ENCODE measurements at places on chromosomes 13 and 19.

DNA sequence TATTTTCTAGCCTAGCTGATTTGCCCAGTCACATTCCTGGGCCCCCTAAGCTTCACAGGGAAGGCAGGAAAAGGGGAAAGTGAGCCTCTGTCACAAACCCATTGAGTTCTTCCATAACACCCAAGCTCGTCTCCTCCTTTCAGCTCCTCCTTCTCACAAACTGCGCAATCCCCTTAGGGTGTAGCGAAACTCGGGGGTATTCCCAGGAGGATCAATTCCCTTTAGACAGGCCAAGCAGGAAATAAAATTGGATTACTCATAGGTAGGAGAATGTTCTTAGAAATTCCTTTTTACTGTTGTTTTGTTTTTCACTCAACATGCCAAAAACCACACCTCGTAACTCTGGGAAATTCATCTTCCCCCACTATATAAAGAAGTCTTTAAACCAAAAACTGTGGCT, 139.3 kb downstream of the IRS2 start:
- no peak for DNase-seq

DNA sequence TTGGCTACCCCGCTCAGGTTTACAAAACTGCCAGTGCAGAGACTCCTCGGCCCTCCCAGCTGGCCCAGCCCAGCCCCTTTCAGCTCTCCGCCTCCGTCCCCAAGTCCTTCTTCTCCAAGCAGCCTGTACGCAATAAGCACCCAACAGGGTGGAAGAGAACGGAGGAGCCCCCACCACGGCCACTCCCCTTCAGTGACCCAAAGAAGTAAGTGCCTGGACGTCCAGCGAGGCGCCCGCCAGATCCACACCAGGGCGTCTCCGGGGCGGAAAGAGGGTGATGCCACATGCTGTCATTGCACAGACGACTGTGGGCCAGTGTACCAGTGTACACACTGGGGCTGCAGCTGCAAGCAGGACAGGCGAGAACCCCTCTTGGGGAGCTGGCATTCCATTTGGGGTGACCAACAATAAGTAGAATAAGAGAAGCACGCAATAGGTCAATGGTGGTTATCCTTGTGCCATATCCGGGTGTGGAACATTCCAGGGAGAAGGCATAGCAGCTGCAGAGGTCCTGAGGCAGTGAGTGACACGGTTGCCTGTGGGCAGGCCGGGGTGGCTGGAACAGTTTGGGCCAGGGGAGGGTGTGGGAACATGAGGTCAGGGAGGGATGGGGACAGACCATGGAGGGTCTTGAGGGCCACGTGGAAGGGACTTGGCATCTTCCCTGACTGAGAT, 41.3 kb downstream of the DPF1 start:
- no peak for DNase-seq

DNA sequence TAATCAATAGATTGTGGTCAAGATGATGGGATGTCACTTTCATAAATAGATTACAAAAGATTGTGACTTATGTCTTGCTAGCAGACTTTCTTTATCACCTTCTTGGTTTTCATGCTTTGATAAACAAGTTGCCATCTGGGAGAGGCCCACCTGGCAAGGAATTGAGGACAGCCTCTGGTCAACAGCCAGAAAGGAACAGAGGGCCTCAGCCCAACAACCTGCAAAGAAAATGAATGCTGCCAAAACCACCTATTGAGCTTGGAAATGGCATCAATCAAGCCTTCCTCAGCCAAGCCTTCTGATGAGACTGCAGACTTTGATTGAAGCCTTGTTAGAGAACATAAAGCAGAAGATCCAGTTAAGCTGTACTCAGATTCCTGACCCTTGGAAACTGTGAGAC, 288.6 kb downstream of the SPRY2 start:
- DNase-seq, result no peak

DNA sequence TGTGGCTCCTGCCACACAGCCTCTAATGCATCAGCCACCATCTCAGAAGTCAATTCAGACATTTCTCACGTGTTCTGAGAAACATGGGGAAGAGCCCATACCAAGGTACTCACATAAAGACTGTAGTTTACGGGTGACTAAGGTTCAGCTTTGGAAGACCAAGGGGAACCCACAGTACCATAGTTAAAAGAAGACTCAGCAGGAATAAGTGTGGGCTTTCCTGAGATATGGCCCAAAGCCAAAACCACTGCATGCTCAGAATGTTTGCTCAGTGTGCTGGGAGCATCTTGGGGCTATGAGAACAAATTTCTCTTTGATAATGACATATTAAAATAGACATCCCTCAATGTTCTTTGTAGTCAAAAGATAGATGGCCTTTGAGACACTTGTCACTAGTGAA, 283.8 kb downstream of the DCT start:
- DNase-seq, result no peak

DNA sequence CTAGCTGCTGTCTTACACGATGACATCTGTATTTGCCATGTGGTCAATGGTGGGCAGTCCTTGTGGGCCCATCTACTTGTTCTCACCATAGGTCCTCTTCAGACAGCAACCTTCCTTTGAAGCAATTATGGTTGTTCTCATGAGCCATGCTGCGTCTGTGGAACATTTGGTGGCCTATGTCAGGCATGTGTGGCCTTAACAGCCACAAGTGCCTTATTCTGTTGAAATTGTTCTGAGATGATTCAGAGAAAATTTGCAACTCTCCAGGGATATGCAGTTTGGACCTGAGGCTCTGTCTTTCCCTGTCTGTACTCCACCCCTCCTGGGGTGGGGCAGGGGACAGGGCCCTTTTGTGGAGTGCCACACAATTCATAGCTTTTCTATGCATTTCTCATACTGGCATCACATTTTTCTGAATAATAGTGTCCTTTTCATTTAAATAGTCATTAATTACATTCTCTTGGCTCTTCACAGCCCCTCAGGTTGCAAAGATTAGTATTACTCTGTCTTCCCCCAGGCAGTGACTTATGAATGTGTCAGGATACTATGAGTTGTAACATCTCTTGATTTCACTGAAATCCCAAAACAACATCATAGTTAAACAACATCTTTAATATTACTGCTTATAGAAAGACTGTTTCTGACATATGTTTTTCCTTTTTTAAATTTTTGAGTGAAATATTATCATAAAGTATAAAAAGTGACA, 102.1 kb downstream of the ITGBL1 start:
- no peak for DNase-seq

- DNase-seq, result no peak
Measured at GRCh38 chr19:14497228-14497921, 1.4 kb upstream of the GIPC1 start.
